Vagina (tissue), 2 donors: ENCODE measurements at places on chromosomes 1 and 21.

DNA sequence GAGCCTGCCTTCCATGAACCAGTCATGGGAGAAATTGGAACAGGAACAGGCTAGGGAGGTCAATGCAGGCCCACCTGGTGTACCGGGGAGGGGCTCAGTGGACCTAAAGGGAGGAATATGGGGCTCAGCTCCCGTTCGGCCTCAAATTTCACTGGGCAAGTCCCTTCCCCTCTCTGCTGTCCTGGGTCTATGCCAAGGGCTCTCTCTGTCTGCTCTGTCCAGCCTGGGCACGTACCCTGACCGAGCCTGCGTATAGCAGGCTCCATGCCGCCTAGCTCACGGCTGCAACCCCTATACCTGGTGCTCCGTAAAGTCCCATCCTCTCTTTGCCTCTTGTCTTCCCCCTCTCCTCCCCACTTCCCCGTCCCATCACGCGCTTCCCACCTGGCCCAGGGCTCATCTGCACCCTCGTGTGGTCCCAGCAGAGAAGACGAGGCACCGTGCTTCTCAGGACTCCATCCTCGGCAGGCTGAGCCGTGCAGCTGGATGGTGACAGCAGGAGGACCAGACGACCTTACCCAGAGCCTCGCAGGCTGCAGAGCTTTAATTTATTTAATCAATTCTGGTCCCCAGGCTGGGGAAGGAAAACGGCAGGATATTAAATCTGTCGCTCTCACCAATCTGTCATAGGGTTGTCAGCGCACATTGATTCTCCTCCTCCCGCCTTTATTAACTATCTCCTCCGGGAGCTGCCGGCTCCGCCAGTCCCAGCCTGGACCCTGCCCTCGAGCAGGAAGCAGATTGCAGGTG lies 25.0 kb upstream of the DISP3 start:
- no peak for DNase-seq

DNA sequence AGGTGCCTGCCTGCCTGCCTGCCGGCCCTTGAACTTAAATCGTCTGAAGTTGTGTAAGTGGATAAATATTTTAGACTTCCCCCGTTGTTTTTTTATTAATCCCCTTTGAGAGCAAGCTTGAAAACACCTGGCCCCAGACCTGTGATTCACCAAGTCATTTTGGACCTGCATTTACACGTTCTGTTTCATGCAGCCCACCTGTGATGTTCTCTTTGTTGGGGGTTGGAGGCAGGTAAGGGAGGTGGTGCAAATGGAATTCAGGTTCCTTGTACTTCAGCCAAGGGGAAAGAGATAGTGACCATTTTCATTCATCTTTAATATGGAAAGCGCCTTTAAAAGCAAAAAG lies 1.2 kb downstream of the SLC37A1 start:
- no peak for DNase-seq

DNA sequence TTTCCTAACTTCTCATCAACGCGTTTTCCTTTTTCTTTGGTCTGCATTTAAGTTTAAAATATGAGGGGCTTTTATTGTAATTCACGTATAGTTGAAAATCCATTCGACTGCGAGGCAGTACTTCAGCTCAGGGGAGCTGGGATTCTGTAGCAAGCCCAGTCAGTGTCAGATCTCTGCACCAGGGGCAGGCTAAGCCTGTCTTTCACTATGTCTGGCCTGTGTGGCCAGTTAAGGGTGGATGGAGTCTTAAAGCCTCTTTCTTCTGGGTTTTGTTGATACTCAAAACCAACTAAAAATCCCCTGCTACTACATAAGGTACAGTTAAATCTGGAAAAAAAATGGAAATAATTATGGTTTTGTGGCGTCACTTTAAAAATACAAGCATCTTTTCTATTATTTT lies 124.7 kb downstream of the TYW3 start:
- DNase-seq = no peak

DNA sequence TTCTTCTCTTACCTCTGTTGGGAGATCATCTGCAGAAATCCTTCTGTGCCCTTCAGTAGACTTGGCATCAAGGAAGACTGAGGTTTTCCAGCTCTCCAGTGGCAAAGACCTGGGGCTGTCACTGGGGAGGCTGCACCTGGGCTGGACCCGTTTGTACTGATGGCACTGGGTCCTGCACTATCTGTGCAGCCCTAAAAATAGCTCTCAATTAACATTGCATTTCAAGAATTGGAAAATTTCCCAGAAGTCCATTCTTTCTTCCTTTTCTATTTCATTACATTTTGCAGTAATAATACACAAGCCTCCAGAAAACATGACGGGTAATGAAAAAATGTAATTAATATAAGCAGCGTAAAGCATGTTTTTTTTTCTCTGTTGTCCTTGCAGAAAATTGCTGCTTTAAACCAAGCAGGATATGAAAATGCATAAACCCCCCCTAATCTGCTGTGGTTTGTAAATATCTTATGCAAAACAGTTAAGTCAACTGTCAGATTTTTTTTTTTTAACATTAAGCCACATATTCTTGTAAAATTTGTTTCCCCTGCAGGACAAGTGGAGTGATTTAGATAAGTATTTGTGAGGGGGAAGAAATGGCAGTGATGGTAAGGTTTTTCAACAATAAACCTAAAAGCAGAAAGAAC lies 64.9 kb downstream of the LMO4 start:
- DNase-seq = no peak

GRCh38 chr1:110697606-110698005 lies 22.9 kb upstream of the KCNA3 start:
- no peak for DNase-seq

- DNase-seq = no peak
Measured at GRCh38 chr1:23903754-23904153, 9.4 kb downstream of the CNR2 start.

- DNase-seq = no peak
Measured at GRCh38 chr1:110007046-110007830, 22.7 kb downstream of the AHCYL1 start.

DNA sequence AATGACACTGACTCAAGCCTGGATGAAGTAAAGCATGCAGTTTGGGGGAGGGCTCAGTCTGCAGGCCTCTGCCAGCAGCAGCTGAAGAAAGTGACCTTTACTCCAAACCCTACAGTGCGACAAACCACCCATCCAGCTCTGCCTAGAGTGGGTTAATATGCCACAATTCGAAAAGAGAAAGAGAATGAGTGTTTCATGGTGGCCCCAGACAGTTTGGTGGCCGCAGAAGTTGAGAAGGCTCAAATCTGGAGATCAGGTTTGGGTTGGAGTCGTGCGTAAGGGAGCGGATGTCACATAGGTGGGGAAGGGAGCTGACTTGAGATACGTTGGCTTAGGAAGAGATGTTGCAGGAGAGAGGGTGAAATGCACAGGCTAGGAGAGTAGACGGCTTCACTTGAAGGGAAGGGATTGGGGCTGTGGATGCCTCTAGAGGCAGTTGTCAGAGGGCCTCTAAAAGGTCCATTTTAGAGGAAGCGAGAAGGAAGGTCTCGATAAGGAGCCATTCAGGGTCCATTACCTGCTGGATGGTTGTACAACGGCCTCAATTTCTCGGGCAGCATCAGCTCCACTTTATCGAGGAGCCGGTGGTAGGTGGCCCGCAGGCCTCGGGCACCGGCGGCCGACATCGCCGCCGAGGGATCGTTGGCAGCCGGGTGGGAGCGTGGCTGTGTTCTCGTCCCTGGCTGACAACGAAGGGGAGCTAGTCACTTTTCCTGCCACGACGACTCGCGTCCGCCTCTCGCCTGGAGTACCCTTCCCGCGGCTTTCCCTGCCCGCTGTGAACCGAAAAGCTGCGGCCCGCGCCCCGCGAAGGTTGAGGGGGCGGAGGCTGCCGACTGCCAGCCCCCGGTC lies 1.0 kb upstream of the DCAF6 start:
- DNase-seq = no peak

- DNase-seq = no peak
Measured at GRCh38 chr1:66206563-66207144, 327.3 kb upstream of the SGIP1 start.

DNA sequence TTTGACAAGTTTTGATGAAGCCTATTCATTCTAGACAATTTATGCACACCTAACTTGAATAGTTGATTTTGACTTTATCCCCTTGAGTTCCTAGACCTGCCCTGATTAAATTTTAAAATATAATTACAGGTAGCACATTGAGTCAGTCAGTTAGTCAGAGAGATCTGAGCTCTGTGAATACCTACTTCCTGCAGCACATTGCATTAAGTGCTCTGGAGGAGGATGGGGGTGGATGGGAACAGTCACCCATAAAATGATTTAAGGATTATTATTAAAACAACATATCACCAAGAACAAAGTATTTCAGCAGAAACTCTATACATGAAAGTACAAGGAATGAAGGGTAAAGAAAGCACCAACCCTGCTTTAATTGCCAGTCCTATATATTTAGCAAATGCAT lies 11.8 kb upstream of the RPF1 start:
- no peak for DNase-seq

DNA sequence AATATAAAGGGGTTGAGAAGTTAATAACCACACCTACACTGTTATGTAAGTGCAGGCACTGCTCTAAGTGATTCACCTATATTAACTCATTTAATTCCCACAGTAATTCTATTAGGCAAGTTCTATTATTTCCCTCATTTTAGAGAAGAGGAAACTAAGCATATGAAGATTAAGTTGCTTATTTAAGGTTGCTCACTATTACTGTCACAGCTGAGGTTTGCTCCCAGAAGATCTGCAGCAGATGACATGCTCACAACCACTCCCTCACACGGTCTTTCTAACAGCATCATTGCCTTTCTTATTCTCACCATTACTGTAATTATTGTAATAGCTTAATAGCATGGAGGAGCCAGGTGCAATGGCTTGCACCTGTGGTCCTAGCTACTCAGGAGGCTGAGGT lies 196.4 kb upstream of the GREM2 start:
- DNase-seq = no peak

GRCh38 chr1:8706291-8706690 lies 111.1 kb downstream of the RERE start:
- no peak for DNase-seq

GRCh38 chr1:100661176-100661575 lies 58.4 kb upstream of the VCAM1 start:
- DNase-seq = no peak

DNA sequence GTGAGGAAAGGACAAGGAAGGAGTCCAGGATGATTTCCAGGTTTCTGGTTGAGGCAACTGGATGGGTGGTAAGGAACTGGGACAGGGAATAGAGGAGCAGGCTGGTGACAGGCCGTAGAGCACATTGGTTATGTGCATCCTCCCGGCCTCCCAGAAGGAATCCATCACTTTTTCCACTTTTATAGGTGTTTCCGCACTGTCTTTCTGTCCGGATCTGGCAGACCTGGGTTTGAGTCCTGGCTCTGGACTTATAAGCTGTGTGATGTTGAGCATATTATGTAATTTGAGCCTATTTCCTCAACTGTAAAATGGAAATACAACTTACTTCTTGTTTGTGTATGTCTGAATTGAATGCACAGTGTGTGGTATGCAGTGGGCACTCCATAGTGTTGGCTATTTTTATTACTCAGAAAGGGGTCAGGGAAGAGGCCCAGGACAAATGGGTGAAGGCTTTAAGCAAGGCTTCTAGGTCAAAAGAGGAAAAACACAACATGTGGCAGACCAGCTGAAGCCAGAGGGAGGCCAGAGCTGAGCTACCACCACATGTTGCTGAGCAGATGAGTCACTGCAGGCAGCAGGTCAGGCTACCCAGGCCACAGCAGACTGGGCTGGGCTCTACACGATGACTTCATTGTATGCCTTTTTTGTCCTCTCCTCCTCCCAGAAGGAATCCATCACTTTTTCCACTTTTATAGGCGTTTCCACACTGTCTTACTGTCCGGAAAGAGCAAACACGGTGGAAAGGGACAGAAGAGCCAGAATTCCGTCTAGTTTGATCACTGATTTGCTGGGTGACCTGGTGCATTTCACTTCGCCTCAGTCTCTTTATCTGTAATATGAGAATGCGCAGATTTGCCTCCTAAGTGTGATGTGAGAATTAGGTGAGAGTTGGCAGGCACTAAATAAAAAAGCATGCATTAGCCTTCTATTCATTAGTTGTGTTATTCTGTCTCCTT lies 791 bp upstream of the MAST2 start:
- no peak for DNase-seq

- no peak for DNase-seq
Measured at GRCh38 chr1:93615582-93616150, 66.0 kb downstream of the BCAR3 start.

DNA sequence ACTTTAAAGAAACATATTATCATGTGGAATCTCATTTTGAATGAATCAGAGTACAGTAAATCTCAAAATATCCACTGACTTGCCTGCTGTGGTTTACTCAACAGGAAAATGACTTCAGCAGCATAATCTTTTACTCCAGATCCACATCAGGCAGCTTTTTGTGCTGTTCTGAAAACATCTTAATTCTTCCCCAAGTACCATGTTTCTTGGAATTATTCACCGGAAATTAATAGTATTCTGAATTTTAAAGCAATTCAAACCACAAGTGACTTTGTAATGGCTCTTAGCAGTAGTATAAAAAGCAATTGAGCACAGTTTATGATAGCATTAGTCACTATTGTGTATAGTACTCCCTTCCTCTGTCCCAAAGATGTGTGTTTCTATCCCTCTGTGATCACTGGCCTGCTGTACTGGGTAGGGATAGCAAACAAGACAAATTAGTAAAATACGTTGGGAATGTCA lies 64.2 kb upstream of the ERRFI1 start:
- no peak for DNase-seq

- DNase-seq = no peak
Measured at GRCh38 chr1:246753670-246754535, 29.7 kb downstream of the SCCPDH start.

GRCh38 chr1:160494620-160495019 lies 28.4 kb downstream of the SLAMF6 start:
- DNase-seq = no peak

DNA sequence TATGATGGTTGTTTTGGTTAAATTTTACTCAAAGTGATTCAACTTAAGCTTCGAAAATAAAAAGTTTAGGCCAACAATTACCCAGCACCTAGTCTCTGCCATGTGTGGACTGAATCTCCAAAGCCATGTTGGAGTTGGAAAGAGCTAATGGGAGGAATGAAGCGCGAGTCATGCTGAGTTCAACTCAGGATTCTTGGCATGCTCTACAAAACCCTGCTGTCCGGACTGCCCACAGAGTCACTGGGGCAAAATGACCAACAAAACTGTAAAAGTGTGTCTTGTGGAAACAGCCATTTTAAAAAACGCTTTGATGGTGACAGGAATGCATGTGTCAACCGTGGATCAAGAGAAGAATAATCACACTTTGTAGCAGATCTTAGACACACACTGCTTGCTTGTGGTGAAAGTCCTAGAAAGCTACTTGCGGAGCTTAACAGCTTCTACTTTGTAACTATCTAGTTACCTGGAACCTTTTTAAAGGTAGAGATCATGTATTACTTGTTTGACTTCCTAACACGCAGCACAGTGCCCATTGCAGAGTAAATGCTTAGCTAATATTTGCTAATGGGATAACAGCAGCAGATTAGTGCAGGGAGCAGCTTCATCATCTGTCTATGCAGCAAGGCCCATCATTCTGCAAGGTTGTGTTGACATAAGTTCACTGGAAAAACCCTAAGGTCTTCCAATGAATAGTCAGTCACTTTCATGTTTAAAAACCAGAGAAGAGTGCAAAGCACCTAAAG lies 7.0 kb upstream of the GBP6 start:
- DNase-seq = no peak

- no peak for DNase-seq
Measured at GRCh38 chr21:16976193-16976592, 536.6 kb upstream of the CXADR start.
